ENCODE measurements at places on chromosomes 11 and 22. TPM values are rescaled to one million over a fixed set of nuclear protein-coding genes. Genes with fewer than 3 reads are reported as not detected.

DNA sequence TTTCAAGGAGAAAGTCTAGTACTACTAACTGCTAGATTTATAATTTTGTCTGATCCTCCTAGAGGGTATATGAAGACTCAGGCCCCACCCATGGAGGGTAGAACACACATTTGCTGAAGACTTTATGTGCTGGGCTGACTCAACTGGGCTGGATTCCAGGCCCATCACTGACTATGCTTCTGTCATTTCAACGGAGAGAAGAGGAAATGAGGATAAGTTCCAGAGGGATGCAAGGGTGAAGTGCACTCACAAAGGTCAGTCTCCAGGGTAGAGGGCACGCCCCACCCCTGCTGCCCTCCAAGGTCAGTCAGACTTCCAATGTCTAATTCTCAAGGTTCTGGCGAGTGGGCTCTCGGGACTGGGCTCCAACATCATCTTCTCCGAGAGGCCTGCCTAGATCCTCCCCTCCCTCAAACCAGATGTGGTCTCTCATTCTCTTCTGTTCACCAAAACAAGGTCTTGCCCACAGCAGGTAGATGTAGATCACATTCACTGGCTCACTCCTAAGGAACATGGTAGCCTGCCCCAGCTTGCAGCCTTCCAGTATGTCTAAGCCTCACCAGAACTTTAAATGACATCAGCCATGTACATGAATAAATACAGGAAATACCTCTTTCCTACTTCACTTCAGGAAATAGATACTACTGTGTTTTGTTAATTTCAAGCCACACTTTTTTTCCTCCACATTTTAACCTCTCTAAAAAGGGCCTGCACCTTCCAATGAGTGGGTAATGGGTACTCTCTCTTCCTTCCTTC, 7.3 kb upstream of the C11orf86 start:
- peak; percentile 87 for DNase-seq

DNA sequence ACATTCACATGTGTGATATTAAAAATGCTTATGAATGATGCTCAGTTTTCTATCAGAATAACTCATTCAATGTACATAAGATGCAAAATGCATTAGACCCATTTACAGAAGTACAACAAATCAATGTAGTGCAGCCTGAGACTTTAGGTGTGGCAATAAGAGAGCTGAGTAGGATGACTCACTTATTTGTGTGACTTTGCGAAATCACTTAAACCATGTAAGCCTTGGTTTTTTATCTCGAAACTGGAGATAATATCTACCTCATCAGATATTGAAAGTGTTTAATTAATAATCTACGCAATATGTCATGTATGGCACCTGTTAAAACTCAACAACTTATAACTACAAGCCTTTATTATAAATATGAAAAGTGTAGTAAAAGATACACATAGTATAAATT, 105.7 kb upstream of the LUZP2 start:
- no peak for DNase-seq

DNA sequence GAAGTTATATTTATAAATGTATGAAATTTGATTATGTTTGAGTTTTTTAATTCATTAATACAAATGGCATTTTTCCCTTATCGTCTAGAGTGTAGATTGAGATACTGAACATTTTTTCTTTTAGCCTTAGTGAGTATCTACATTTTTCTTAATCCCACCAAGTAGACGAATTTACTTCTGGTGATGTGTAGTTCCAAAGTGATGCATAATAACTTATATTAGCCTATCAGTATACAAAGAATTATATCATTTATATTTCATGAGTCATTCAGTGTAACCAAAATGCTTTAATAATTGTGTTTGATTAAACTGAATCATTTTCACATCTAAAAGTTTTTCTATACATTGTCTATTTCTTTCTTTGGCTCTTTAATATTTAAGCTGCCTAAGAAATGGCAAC, 745.6 kb upstream of the LUZP2 start:
- DNase-seq: no peak

GRCh38 chr22:27466778-27467438, 334.6 kb downstream of the MN1 start:
- no peak for DNase-seq

- peak; percentile 67 for DNase-seq
Measured at GRCh38 chr11:69375316-69376154, 81.6 kb downstream of the MYEOV start.

DNA sequence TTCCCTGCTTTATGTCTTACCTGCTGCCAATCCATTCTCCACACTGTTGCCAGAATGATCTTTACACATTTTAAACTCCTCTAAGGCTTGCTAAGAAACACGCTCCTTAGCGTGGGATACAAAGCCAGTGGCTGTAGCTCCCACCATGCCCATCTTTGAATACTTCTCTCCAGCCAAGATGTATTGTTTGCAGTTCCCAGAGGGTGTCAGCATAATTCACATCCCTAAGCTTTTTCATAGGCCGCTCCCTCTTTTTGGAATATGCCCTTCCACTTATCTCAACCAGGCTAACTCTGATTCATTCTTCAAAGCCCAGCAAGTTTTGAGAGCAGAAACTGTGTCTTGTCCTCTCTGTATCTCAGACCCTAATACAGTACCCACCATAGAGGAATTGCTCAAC, 8.1 kb upstream of the UPK2 start:
- no peak for DNase-seq

DNA sequence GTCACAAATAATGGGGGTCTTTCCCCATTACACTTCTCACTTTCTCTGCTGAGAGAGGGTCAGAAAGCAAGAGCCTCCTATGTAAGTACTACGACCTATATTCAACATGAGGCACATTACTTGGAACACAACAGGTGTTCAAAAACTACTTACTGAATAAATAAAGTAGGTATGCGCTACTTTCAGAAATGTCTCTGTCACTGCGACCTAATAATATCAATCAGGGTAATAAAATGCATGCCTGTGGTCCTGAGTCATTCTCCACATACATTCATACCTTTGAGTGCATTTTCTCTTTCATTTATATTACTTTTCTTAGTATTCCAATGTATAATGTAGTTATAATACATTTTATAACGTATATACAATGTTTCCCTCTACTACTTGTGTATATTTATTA, 838.9 kb downstream of the DLG2 start:
- DNase-seq: no peak

DNA sequence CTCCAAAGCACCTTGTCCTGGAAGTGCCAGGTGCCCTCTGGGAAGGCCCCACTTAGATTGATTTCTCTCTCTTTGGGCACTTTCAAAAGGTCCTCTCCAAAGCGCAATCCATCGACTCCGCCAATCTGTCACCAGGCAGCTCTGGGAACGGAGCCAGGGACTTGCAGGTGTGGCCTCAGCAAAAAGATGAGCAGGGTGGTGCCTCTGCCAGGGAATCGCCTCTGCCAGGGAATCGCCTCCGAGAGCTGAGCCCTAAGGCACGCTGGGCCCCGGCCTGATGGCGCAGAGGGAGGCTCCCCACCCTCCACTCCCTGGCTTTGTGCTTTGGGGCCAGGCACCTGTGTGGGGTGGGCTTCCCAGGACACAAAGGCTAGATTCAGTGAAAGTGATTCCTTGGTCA, 1391.3 kb downstream of the TBC1D22A start:
- DNase-seq: no peak

DNA sequence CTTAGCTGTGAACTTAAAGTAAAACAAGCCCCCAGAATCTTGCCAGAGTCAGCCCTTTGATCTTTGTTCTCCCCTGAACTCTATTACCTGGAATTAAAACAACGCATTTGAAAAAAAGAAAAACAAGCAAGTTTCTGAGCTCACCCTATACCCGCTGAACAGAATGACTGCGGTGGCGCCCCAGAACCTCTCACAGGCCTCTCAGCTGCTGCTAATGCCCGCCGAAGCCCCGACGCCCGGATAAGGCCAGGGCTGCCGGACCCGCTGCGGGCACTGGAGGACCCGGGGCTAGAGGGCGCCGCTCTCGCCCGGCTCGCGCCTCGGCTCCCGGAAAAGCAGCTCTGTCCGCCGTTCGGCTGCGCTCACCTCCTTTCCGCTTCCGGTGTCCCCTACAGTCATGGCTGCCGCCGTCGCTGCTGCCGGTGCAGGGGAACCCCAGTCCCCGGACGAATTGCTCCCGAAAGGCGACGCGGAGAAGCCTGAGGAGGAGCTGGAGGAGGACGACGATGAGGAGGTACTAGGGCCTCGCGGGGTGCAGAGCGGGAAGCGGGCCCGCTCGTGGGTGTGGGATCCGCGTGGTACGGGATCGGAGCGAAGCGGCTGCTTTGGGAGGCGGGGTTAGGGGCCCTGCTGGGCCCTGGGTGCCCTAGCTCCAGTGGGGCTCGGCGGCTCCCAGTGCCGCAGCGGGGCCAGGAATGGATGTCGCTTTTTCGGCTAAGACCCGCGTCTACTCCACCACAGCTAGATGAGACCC, at the start of gene TOMM22:
TSS of gene TOMM22 (plus strand) at position 376 of the 754 bp plus-strand sequence. CDS start at position 398, 22 bp downstream.
- DNase-seq: peak; percentile 97

- no peak for DNase-seq
Measured at GRCh38 chr22:44986926-44987325, 22.9 kb downstream of the PHF21B start.

DNA sequence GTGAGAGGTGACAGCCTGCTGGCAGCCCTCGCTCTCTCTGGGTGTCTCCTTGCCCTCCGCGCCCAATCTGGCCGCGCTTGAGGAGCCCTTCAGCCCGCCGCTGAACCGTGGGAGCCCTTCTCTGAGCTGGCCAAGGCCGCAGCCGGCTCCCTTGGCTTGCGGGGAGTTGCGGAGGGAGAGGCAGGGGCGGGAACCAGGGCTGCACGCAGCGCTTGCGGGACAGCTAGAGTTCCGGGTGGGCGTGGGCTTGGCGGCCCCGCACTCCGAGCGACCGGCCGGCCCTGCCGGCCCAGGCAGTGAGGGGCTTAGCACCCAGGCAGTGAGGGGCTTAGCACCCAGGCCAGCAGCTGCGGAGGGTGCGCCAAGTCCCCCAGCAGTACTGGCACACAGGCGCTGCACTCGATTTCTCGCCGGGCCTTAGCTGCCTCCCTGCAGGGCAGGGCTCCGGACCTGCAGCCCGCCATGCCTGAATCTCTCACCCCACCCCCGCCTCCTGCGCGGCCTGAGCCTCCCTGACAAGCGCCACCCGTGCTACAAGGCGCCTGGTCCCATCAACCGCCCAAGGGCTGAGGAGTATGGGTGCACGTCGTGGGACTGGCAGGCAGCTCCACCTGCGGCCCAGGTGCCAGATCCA, 1526.1 kb downstream of the FAM181B start:
- peak; percentile 78 for DNase-seq

Gene A4GALT
- total RNA-seq: 42.2 TPM

Gene DDTL
- total RNA-seq: 0.90 TPM

Gene RBFOX2
- total RNA-seq: 124 TPM
